ENCODE measurements at places on chromosomes 3 and 15. TPM values are rescaled to one million over a fixed set of nuclear protein-coding genes. Genes with fewer than 3 reads are reported as not detected.

- no peak for DNase-seq
Observed at GRCh38 chr3:128256131-128256530, 102.8 kb downstream of the EEFSEC start.

GRCh38 chr3:54342676-54343075 is 220.3 kb downstream of the CACNA2D3 start:
- no peak for DNase-seq

The ATP13A5 gene
- total RNA-seq: not detected

The TGM4 gene
- total RNA-seq: not detected

The GLDN gene
- 1.9 TPM for total RNA-seq

- DNase-seq: no peak
Observed at GRCh38 chr3:184466413-184466960, 86.6 kb downstream of the CHRD start.

DNA sequence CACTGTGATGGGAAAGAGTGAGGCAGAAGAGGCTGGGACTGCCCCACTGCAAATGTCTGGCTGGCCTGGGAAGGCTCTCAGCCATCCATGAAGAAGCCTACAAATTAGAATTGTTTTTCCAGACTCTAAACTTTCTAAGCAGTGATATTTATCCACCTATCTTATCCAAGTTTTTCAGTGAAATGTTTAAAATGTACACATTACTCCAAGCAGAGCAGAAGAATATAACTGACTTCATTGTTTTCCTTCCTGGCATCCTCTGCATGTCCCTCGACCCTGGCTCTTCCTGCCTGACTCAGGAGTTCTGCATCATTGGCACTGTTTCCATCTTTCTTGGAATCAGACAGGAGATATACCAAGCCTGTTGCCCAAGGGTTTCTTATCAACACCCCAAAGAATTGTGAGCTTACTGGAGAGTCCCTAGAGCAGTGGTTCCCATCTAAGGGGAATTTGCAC is 401.5 kb upstream of the PROK2 start:
- DNase-seq: no peak

The HRH1 gene
- 19.0 TPM for total RNA-seq

- no peak for DNase-seq
Observed at GRCh38 chr15:32687556-32687955, 30.2 kb upstream of the GREM1 start.

The COPG1 gene
- total RNA-seq: 127 TPM

DNA sequence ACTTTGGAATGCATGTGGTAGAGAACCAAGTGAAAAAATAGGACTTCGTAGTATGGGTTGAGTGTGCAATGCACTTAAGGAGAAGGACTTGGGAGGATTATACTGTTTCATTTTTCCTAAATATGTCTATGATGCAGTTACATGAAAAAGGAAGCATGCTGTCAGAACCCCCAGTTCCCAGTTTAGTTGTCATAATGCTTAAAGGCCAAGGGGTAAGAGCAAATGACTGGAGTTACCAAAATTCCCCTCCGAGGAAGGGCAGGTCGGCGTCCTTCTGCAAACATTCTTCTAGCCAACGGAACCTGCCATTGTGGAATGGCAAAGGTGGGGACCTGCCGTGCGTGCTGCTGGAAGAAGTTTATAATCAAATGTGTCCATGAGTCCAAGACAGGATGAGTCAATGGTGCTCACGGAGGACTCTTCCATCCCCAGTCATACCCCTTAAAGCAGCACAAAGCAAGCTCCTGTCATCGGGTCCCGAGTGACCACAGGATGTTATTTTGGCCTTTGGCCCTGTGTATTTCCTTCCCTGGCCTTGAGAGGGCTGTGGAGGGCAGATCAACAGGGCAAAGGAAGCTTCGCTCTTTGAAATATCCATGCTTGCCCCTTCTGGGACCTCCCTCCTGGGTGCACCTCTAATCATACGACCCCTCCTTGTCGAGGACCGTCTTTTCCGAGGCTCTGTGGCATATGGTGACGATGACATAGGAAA is 93.2 kb downstream of the SLCO3A1 start:
- DNase-seq: no peak

- DNase-seq: no peak
Observed at GRCh38 chr3:71303627-71304200, 279.8 kb downstream of the FOXP1 start.

The LMCD1 gene
- total RNA-seq: 34.3 TPM

DNA sequence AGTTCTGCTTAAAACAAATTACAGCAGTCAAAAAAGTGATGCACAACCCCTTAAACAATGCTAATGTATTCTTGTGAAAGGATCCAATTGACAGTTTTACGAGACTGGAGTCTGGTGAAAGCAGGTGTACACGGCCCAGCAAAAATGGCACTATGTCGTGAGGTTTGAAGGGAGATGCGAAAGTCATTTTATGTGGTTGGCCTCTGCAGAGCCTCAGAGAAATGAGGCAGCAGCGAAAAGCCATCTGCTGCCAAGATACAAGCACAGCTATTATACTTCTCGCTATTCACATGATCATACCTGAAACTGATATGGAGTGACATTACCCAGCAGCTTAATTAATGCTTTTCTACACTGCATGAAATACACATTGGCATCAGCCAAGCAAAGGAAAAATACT is 36.4 kb downstream of the MECOM start:
- no peak for DNase-seq

DNA sequence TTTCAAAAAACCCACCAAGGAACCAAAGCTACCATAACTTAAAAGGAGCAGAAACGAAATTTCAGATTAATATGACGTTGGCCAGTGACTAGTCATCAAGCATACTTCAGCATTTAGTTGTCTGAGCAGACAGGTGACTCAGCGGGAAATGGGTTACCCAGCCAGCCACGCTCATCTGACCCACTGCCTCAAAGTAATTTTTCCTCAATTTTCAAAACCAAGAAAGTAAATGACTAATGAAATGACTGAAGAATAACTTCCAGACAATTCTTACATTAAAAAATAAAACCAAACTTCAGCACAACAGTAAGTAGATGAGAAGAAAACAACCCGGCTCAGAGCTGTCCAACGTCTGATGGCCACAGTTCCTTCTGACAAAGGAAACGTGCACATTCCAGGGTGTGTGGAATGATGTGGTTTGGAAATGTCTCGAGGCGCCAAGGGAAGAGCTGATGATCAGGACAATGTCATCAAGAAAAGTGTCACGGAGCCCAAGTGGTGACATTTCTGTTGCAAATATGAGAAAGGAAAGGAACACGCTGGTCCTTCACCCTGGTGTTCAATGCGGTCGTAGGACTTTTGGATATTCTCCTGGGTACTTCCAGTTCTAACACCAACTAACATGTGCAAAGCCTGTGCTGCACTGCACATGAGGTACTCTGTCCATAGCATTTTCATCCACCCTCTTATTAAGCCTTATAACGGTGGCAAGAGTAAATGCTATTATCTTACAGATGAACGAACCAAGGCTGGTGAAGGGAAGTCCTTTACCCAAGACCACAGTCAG is 79.1 kb downstream of the FOXP1 start:
- DNase-seq: no peak

DNA sequence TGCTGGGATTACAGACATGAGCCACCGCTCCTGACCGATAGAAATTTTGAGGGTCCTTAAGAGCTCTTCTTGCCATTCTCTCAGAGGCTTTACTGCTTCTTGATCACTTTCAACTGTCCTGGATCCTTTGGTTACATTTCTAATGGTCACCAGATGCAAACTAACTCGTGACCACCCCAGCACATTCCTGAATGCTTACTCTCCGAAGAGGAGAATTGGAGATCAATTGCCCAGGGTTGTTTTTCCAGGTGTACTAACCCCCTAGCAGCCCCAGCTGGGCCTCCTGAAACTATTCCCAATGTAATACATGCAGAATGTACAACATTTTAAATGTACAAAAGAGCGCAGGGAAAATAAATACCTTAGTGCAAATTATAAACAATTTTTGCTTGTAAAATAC is 65.1 kb upstream of the TBL1XR1 start:
- DNase-seq: no peak

The TADA3 gene
- 33.2 TPM for total RNA-seq

GRCh38 chr15:64134345-64134829 is 17.1 kb upstream of the SNX22 start:
- no peak for DNase-seq

The CLDN16 gene
- total RNA-seq: 0.37 TPM

DNA sequence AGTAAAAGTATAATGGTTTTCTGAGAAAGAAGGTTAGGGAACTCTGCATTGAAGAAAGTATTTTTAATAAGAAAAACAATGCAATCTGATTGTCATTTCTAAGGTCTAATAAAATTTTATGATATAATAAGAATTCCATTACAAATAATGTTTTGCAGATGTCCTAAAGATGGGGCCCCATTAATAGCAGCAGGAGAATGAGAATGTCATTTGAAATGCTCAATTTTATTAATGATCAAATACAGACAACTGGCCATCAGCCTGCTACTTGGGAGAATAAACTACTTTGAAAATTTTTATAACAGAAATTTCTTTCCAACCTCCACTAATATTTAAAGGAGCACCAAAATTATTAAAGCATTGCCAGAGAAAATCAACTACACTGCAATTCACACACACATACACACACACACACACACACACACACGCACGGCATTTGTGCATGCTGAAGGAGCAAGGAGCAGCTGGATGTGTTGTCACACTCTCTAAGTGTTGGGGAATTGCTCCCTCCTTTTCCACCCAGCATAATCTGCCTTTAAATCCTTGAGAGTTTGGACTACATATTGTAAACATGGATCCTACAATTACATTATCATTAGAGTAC is 109.5 kb downstream of the THRB start:
- DNase-seq: no peak

All from urinary bladder (tissue), 4 donors.